ENCODE measurements at places on chromosomes 16 and 17.

DNA sequence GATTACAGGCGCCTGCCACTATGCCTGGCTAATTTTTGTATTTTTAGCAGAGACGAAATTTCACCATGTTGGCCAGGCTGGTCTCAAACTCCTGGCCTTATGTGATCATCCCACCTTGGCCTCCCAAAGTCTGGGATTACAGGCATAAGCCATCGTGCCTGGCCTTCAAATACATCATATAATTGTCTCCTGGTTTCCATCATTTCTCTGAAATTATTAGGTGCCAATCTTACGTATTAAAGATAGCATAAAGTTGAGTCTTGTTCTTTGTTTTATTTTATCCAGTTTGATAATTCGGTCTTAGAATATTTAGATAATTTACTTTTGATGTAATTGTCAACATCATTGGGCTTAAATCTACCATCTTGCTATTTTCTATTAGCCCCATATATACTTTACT is 32.8 kb upstream of the TMEM92 start:
- DNase-seq, result no peak

DNA sequence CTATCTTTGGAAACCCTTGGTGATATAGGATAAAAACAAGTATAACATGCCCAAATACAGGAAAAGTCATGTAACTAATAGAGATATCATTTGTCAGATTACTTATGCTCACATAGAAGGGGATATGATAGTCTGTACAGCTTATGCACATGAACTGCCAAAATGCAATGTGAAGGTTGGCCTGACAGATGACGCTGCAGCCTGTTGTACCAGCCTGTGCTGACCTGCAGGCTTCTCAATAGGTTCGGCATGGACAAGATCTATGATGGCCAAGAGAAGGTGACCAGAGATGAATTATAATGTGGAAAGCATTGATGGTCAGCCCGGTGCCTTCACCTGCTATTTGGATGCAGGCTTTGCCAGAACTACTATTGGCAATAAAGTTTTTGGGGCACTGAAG is 12.7 kb downstream of the WFIKKN2 start:
- no peak for DNase-seq

DNA sequence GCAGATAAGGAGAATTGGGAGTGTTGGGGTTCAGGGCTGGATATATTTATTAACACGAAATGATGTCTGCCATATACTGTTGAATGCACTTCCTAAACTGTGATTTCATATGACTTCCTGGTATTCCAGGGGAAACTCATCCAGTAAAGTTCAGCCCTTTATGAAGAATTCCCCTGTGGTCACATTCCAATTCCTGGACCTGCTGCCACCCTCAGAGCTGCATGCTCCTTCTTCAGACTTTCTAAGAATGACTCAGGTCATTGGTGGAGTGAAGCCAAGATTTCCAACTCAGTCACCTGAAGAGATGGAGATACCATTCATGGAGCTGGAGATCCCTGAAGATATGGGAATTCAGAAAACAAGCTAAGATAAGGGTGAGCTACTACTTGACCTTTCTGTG is 114.2 kb upstream of the TMEM97 start:
- DNase-seq, result no peak

DNA sequence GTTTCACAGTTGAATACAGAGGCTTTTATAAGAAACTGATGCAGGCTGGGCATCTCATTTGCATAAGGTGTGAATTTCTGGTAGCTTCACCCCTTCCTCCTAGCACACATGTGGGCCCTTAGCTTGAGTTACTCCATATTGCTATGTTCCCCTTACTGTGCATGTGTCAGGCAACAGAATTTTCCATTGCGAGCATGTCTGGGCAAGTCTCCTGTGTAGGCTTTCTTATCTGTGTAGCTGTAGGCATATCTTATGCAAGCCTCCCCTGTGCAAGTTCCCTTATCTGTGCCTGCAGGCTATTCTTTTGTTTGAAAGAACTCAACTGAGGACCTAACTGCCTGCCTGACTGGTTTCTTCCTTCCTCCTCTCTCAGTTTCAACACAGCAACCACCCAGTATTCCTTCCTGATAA is 597.4 kb upstream of the CDH5 start:
- no peak for DNase-seq

GRCh38 chr17:42039794-42040763 is 10.3 kb downstream of the C17orf113 start:
- no peak for DNase-seq
